ENCODE measurements at places on chromosomes 4 and X.

DNA sequence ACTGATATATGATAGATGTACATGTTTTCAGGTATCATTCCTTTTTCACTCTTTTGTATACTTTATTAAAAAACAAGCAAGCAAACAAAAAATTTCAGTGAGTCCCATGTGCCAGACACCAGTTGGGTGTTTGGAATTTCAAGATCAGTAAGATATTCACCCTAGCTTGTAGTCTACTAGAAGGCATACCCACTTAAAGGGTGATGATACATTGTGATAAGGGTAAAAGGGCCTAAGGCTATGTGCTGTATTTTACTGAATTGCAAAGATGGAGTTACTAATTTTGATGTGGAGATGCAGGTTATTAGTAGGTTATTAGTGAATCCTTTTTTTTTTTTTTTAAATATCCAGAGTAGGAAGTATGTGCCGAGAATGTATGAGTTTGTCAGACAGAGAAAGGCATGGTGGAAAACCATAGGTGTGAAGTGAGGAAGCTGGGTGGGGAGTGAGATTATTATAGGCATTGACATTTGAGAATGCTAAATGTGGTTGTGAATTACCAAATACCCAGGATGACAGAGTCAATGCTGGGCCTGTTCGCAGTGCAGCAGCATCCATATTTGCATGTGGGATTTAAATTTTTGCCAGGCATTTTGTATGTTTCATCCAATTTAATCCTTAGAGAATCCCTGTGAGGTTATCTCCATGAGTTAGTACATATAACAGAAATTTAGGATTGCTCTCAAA, 10.1 kb downstream of the STIM2 start:
- DNase-seq, result no peak

- no peak for DNase-seq
These were observed 16.4 kb upstream of the DYNLT3 start for GRCh38 chrX:37863728-37864127.

- DNase-seq, result no peak
These were observed 85.4 kb upstream of the RAPGEF2 start for GRCh38 chr4:159017323-159018026.

DNA sequence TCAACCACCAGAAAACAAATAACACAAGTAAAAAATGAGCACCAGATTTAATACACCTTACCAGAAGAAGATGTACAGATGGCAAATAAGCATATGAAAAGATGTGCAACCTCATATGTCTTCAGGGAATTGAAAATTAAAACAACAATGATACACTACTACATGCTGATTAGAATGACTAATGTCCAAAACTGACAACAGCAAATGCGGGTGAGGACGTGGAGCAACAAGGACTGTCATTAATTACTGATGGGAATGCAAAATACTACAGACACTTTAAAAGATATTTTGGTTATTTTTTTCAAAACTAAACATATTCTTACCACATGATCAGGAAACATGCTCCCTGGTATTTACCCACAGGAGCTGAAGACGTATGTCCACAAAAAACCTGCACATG, 140.3 kb downstream of the FRYL start:
- no peak for DNase-seq

GRCh38 chr4:158739600-158739999, 16.4 kb upstream of the PPID start:
- no peak for DNase-seq

GRCh38 chr4:24956091-24956490, 43.2 kb upstream of the CCDC149 start:
- no peak for DNase-seq

DNA sequence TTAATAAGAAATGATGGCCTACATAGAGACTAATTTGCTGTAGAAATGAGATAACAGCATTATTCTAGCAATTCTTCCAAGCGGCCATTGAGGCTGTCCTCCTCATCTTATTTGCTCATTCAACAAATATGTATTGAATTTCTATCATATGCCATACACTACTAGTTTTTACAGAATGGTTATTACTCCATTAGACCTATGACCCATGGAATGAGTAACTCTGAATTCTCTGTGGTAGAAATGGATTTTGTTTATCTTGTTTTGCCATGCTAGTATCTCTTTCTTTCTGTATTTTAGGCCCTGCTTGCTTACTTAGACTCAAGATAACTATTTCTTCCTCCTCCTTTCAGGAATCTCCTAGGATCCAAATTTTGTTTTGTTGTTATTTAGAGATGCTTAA, 103.5 kb downstream of the RPA4 start:
- DNase-seq, result peak; percentile 4

- no peak for DNase-seq
These were observed 64.4 kb downstream of the DDX60L start for GRCh38 chr4:168415911-168416310.

GRCh38 chr4:15060213-15060612, 57.9 kb downstream of the CPEB2 start:
- no peak for DNase-seq

DNA sequence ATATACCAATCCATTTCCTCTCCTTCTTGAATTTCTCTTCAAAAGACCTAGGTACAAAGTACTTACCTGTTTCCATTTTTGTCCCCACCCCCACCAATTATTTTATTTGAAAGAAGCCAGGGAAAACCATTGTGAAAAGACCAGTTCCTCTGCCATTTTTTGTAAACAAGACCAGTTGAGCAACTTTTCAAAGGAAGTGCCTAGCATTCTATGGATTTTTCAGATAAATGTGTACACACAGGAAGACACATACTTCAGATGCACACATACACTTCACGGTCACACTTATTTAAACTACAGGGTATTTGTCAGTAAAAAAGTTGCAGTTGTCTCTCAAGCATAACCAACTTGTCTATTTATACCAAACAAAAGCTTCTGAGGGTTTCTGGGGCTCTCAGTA, 587.2 kb upstream of the KLHL4 start:
- DNase-seq, result no peak

- no peak for DNase-seq
These were observed 91.4 kb downstream of the KLHL13 start for GRCh38 chrX:118025226-118025625.

DNA sequence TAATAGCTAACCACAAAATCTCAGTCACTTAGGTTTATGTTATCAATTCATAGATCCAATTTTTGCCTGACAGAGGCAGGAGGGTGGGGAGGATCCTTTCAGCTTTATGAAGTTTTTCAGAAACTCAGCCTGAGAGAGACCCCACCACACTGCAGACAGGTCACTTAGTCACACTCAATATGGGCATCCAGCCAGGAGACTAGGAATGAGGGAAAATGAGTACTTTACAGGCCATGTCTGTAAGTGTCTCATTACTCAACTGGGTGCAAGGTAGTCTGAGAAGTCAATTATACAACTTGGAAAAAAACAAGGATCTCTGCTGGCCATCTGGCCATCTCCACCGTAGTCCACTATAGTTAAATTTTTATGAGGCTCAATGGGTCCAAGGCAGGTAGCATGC, 365.9 kb downstream of the INPP4B start:
- no peak for DNase-seq

DNA sequence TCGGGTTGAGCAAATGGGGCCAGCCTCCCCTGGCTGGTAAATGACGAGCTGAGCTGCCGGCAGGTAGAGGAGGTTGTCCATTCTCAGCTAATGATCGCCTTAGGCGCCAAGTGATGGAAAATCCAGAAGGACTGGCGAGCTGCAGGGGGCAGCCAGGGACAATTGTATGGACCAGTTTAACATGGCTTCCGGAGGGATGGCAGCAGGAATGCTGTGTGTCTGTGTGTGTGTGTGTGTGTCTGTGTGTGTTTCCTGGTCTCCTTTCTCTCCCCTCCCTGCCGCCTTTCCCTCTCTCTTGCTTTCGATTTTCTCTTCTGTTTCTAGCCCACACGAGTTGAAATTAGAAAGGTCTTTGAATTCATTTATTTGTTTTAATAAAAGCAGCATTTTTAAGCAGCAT, 45.2 kb upstream of the BCOR start:
- DNase-seq, result no peak

DNA sequence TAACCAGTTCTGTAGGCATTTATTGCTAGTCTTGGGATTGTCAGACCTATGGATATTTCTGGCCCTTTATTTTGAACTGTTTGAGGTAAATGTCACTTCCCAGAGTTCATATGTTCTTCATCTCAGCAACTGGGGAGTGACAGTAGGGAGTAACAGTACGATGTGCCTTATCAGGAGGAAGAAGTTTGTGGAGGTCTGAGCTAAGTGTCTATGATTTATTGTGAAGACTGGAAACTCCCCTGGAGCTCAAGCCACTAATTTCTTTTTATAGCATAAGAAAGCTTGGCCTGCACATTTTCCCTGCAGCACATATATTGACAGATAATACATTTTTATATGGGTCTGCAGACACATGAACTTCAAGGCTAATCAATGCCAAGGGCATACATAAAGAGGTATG, 383.8 kb downstream of the GRXCR1 start:
- no peak for DNase-seq

- DNase-seq, result no peak
These were observed 6.4 kb upstream of the PITX2 start for GRCh38 chr4:110629214-110629754.

Data from fibroblast of skin of left quadriceps (primary cell).